ENCODE measurements at places on chromosomes 7 and 10.

DNA sequence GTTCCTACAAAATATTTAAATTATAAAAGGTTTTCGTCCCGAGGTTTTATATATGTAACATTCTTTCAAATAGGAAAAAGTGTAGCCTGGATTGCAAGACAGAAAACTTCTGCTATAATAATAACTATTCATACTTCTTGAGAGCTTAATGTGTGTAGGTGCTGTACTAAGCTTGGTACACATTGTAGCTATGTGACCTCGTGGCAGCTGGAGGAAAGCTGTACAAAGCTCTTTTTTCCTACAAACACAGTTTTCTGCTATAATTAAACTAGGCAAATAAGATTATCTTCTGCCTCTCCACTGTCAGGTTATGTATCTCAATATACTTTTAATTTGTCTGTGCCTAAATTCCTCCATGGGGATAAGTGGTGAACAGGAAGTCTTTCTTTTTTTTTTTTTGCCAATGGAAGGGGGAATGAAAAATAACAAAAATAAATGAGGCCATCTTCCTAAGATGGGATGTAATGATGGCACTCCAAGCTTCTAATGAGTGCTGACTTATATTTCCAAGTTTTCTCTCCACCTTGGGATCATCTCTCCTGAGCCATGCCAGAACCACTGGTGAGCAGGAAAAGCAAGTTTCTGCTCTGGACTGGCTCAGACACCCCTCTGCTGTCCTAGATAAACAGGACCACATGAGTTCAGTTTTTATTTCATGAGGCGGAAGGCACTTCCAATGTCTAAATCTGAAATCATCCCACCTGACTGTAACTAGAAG lies 9.9 kb downstream of the SGMS1 start:
- DNase-seq = no peak

- no peak for DNase-seq
Observed at GRCh38 chr10:75932921-75933320, 501.5 kb downstream of the LRMDA start.

GRCh38 chr7:151061213-151062110 lies 2.1 kb downstream of the SLC4A2 start:
- no peak for DNase-seq

GRCh38 chr7:17038783-17039170 lies 157.0 kb upstream of the AGR3 start:
- no peak for DNase-seq

- DNase-seq = no peak
Observed at GRCh38 chr7:5481241-5482019, 57.8 kb upstream of the TNRC18 start.

DNA sequence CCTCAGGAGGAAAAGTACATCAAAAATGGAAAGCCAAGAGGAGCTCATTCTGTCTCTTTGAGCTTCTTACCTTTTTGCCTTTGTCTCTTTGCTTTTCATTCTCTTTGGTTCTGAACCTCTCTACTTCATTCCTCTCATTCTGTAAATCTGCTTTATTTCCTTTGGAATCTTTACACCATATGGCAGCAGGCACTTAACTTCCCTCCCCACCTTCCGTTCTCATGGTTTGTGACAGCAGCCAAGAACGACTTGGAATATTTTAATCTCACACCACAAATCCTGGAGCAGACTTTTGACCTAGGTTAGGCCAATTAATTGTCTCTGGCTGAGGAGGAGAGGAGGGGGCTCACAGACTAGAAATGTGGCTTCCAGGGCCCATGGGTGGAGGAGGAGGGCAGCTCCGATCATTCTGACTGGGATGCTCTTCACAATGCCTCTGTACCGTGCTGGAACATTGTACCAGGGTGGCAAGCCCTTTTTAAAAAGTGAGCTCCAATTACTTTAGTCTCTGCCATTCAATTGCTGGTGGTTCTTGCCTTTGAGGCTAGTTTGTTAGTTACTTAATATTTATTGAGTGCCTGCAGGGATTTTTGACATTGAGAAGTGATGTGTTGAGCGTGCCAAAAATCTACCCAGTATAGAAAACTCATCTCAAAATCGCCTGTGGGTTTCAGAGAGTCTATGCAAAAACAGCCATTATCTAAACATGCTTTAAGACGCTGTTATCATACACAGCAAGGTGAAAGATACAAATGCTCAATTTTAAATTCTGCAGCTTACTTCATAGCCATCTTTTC lies 386.6 kb downstream of the DPP6 start:
- DNase-seq = no peak

GRCh38 chr10:119541459-119542356 lies 811 bp downstream of the RGS10 start:
- DNase-seq = no peak

DNA sequence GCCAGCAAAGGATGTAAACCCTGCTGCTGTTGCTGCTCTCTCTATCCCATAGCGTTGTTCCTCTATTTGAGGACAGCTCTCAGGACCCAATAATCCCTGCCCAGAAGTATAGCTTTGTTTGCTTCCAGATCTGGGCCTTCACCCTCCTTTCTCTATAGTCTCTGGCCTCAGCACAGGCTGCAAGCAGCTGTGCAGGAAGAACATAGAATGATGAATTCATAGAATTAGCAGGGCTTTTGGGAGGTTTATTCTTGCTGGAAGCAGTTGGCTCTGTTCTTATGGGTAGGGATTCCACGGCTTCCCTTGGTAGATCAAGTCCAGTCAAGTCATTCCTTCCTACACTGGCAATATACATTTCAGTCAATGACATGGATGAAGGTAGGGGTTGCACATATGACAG lies 354.7 kb downstream of the HPSE2 start:
- DNase-seq = no peak

DNA sequence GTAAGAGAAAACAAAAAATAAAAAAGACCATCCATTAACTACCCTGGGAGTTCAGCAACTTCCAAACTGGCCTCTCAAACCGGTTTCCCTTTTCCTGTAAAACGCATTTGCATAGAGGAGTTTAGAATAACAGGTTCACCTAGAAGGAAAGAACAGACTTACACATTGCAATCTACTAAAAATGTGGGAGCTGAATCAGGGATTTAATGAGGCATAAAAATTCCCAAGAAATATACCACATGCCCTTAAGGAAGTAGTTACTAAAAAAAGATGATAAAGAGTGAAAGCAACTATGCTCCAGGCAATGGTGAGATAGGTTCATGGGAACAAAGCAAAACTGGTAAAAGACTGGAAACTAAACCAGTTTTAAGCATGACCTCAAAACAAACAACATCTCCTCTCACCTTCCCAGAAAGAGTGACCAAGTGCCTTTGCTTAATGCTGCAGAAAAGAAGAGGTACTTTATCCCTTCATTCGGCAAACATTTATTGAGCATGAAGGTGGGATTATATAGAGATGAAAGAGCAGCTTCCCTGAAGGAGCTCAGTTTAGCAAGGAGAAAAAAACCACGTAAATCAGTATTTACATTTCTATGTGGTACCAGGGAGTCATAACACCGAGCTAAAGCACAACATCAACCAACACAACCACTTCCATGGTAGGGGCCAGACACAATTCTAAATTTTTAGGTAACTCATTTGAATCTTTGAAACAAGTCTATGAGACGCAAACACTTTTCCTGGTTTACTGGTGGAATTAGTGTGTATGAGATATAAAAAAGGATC lies 152.8 kb downstream of the SGMS1 start:
- peak; percentile 4 for DNase-seq

GRCh38 chr10:4981722-4982471 lies 18.7 kb downstream of the AKR1C1 start:
- DNase-seq = no peak

- no peak for DNase-seq
Observed at GRCh38 chr10:77348082-77348481, 289.5 kb downstream of the KCNMA1 start.

GRCh38 chr7:129797214-129797789 lies 155.5 kb downstream of the UBE2H start:
- no peak for DNase-seq

- DNase-seq = no peak
Observed at GRCh38 chr10:69421611-69422308, 5.0 kb upstream of the TACR2 start.

DNA sequence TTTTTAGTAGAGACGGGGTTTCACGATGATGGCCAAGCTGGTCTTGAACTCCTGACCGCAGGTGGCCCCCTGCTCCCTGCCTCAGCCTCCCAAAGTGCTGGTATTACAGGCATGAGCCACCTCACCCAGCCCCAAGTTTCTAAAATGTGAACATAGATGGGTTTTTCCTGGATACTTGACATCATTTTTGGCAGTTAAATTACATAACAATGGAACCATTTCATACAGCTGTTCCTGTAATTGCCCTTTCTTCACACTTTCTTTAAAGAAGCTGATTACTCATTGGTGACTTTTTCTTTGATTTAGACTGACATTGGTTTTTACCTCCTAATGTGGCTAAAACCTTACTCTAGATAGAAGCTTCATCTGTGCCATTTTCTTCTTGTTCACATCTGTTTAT lies 5.9 kb downstream of the ZKSCAN1 start:
- no peak for DNase-seq

- DNase-seq = no peak
Observed at GRCh38 chr7:104861729-104862390, 152.1 kb upstream of the KMT2E start.

DNA sequence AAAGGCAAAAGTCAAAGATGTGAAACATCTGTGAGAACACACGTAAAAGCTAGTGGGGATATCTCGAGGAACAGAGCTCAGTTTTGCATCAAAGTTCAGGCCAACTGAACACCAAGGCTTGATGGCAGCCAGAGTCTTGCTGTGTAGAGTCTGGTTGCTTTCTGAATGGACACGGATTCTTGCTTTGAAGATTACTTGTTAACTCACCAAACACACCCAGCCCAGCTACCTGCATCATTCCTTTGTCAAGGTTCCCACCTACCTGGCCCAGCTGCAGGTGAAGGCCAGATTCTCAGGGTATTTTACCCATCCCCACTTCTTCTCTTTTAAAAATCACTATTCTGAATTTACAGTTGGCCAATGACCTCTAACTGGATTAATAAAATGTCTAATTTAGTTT lies 174.4 kb upstream of the PHYHIPL start:
- DNase-seq = no peak

DNA sequence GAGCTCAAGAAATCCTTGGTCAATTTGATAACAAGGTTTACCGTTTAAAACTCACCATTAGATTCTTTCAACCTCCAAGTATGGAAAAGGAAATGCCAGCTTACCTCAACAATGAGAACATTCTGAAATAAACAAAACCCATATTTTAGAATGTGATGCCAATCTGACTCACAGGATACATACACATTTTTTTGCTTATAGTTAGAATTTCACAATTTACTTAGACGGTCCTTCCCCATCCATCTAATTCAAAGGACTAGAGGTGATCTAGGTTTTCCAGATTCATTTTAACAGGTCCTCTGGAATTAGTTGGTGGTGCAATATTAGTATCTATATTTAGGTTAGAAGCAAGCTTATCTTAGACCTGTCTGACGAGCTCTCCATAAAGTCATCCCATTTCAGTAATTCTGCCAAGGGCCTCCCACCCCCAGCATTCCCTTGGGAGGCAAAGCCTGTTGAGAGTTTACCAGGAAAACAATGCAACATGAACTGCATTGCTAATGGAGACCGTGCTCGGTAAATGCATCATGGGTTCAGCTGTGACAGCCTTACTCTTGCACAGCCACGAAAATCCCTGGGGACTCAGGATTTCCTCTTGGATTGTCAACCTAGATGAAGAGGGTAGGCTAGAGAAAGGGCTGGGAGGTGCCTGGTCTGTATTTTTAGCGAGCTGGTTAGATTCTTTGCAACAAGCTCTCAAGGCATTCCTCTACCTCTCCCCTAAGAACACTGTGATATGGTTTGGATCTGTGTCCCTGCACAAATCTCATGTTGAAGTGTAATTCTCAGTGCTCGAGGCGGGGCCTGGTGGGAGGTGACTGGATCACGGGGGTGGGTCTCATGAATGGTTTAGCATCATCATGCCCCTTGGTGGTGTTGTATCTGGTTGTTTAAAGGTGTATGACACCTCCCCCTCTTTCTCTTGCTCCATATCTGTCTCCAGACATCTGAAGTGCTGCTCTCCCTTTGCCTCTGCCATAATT lies 93.8 kb downstream of the PRTFDC1 start:
- peak; percentile 42 for DNase-seq

DNA sequence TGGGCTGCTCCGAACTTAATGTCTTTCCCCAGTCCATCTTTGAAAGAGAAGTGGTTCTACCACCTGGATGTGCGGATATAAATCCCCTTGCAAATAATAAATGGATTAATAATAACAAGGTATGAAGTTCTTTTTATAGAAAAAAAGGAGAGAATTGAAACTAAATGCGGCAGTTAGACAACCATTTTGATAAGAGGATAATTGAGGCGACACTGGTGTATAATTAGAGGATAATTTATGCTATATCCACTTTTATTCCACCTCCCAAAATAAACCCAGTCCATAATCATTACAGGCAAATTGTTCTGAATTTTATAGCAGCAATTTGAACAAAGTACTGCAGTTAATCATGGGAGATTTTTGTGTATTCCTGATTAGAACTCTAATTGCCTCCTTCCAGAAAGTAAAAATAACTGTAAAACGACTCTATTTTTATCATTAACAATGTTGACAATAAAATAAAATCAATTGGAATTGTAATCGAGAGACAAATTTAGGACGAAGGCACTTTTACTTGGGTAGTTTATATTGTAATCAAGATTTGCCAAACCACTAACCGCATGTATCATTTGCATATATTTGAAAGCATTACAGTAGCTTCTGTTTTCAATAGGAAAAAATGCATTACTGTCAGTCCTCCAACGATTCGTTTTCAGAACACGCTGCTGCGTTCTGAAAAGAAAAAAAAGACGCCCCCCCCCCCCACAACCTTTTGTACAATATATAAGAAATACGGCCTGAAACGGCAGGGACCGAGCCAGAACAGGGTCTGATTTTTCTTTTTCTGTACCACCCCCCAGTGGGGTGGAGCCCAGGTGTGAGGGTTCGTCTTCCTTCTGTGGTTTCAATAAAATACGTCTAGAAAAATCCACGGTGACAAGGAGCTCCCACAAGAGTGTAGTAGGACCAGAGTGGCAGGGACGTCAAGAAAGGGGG lies 838 bp upstream of the DLX6 start:
- DNase-seq = no peak

GRCh38 chr10:78433076-78433595 lies 399.5 kb downstream of the RPS24 start:
- no peak for DNase-seq

DNA sequence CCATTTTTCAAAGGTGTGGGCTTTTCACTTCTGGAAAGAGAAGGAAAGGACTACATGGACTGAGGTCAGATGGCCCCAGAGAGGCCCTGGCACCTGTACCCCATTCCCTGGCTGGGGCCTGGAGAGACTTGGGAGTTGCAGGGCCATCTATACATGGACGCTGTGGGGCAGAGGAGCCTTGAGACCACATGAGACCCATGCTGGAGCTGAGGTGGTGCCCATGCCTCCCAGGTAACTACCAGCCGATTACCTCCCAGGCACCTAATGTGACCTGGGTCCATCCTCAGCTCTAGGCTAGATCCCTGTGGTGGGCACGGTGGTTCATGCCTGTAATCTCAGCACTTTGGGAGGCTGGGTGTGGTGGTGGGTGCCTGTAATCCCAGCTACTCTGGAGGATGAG lies 81.3 kb downstream of the GPR26 start:
- no peak for DNase-seq

DNA sequence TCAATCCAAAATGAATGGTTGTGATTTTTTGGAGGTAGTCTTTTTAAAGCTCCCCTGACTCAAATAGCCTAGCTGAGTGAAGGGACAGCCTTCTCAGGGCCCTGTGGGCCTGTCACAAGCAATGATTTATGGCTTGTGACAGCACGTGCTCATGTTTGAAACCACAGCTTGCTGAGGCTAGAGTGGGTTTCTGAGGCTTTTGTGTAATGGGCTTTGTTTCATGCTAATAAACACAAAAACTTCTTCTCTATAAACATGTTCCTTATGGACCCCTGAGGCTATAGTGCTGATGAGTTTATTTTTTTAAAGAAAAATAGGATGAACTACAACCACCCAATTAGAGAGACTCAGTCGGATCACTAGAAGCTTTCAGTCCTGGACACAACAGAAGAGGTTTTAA lies 36.1 kb upstream of the BET1 start:
- DNase-seq = no peak

Measured in fibroblast of skin of left biceps (primary cell).